ENCODE measurements at places on chromosomes 1 and 21.

DNA sequence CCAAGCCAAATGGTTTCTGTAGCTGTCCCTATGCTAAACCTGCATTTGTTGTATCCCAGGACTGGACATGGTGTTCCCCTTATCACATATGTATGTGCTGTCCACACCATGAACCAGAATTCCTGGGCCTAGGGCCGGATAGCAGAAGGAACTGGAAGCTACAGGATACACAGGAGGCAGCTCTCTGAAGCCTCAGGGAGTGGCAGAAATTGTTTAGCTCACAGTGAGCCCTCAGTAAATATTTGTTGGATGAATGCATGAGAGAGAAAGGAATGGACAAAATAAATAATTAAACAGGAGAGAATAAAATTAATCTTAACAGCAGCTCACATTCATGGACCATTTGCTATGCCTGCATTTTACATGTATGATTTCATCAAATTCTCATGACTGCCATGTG is 2.1 kb downstream of the NIPAL3 start:
- DNase-seq: no peak

DNA sequence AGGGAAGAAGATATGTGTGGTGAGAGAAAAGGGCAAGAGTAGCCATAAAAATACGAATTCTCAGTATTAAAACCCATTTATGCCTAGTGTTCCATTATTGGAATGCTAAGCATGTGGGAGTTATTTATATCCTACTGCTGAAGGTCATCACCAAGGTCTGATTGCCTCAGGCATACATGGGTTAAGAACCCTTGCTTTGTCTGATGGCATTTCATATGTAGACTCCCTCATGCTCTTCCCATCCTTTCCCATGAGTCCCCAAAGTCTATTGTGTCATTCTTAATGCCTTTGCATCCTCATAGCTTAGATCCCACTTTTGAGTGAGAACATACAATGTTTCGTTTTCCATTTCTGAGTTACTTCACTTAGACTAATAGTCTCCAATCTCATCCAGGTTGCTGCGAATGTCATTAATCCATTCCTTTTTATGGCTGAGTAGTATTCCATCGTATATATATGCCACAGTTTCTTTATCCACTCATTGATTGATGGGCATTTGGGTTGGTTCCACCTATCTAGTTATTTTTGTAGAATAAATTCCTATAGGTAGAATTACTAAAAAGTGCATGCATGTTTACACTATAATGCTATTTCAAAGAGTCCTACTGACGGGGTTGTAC is 172.5 kb downstream of the DYRK1A start:
- DNase-seq: no peak

- no peak for DNase-seq
These were observed 576.6 kb downstream of the ADGRL2 start for GRCh38 chr1:82377201-82377884.

DNA sequence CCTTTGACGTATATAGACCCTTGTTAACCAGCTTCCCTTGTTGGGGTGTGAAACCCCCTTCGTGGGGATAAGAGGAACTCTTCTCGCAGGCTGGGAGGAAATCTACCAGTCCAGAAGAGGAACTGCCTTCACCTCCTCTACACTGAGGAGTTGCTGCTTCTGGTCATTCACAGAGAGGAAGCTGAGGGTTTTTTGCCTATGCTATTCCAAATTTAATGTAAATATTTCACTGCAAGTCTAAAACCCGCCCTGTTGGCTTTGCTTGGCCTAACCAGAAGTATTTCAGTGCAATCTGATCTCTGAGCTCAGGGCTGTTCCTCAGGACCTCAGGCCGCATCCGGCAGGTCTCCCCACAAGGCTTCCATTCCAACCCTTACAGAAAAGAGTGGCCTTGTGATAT is 150.1 kb downstream of the HIVEP3 start:
- DNase-seq: no peak

DNA sequence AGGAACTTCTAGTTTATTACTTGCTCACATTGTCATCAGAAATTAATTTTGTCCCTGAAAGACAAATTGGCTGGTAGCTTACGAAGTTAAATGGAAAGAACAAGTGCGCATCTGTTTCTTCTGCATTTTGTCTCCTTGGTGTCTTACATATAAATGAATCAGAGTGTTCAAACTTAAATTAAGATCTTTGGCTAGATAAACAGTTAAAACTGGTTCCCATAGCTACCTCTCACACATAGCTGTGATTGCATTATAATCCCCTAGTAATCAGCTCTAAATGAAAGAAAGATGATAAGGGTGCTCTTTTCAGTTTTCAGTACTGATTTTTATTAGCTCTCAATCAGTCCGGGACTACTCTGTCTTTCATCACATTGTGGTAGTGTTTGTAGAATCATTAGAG is 124.2 kb upstream of the LMO4 start:
- DNase-seq: no peak

GRCh38 chr21:34858559-34858958 is 189.8 kb downstream of the CLIC6 start:
- DNase-seq: no peak

DNA sequence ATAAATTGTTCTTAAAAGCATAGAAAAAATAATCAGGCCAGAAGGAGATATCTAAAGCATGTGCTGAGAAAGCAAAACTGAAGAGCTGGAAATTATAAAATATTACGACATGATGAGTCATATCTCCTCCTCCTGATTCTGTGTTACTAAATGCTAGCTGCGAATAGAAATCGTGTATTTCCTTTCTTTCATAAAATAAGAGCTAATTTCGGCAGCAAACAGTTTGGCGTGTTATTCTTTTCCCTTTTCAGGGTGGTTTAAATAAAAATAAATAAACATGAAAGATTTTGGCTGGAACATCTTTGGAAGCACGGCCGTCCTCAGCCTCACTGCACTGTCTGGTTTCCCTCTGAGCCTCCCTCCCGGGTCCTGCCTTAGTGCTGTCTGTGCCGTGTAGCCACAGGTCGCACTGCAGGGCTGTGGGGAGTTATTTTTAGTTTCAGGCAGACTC is 56.0 kb downstream of the ADARB1 start:
- no peak for DNase-seq

- no peak for DNase-seq
These were observed 86.5 kb upstream of the MACF1 start for GRCh38 chr1:39117899-39118450.

DNA sequence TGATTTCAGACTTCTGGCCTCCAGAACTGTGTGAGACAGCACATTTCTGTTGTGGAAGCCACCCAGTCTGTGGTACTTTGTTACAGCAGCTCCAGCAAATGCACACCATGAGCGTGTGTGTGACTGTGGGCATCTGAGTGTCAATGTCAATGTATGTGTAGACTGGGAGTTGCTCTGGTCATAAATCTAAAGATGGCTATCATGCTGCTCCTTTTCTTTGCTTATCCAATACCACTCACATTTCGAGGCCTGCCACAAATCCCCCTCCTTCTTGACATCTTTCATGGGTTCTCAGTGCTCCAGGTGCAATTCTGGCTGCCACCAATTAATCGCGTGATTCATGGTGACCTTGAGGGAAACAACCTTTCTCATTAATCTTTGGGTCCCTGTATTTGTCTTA is 141.2 kb downstream of the RWDD3 start:
- DNase-seq: no peak

All from glutamatergic neuron (in vitro differentiated cells).